T-cell (primary cell): ENCODE measurements at places on chromosomes 4 and X.

- DNase-seq, result peak; percentile 46
Measured at GRCh38 chr4:15702941-15703403, at the start of gene BST1. Gene BST1, plus strand, starts transcription at chr4:15703065. Its CDS starts 80 bp downstream, at chr4:15703145.

DNA sequence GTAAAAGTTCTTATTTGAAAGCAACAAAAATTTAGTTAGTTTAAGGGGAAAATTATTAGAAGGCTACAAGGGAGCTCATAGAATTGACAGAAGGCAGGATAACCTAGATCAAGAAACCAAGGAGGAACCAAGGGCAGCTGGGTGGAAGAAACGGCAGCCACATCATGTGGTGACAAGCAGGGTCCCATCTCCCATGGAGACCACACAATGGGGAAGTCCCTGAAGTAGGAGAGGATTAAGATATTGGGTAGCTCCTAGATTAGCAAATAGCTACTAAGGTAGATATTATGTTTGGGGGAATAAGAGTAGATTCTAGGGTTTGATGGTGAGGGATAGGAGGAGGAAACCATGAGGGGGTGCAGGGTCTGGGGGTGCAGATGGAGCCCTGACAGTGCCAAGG lies 48.0 kb upstream of the TMEM154 start:
- DNase-seq, result no peak

- DNase-seq, result no peak
Measured at GRCh38 chr4:826508-827208, 729 bp upstream of the CPLX1 start.

GRCh38 chr4:185541251-185541727 lies 6.0 kb upstream of the PDLIM3 start:
- DNase-seq, result no peak

GRCh38 chr4:142120921-142121320 lies 484.5 kb downstream of the IL15 start:
- DNase-seq, result no peak

DNA sequence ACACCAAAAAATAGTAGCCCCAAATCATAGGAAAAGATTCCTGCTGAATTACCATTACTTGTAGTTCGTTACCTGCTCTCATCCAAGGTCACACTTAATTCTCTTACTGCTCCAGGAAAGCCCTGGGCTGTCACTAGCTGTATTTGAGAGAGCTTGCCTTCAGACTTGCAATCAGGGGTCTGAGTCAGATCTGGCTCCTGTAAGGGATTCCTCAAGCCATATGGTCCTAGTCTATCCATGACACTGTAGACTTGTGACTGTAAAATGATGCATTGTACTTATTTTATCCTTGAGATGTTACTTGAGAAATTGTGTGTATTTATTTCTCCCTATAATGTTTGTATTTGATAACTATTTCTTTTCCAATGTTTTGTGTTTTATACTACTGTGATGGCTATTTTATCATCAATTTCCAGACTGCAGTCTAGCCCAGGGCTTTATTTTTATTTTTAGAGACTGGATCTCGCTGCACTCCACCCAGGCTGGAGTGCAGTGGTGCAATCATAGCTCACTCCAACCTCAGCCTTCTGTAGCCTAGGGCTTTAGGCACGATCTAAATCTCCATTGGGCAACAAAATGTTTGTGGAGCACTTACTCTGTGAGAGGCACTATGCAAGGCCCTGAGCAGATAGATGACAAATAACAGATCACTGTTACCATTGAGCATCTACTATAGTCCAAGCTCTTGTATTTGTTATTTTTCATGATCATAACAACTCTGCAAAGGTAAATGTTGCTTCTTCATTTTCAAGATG lies 24.2 kb downstream of the ERVMER34-1 start:
- no peak for DNase-seq

DNA sequence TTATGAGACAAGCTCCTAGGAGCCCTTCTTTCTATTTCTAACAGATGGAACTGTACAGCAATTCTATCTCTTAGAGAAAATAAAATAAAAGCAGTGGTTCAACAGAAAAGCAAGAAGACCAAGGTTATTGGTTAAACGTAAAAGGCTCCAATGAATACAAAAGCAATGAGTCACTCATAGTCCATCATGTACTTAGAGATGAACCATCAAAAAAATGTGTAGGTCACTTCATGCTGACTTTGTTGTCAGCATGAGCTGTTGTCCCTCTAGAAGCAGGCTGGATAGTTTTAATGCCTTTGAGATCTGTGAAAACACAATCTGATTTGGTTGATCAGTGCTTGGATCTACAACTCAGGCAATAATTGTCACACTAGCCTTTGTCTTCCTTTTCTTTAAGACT lies 378.6 kb upstream of the ANXA10 start:
- DNase-seq, result no peak
